ENCODE measurements at places on chromosomes 12 and 14.

DNA sequence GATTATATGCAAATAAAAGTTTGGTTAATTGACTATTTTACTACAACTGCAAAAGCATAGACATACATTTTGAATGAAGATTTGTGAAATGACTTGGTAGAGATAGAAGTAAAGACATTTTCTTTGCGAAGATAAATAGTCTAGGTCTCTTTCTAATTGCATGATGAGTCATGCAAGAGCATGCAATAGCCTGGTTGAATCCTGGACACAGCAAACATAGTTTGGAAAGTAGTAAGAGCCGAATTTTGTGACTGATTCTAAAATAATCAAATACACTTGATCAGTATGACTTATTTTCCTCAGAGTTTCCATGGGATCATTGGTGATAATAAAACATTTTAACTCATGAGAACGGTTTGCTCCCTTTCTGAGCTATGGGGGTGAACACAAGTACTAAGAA is 27.7 kb upstream of the CAND1 start:
- no peak for DNase-seq

GRCh38 chr14:102671410-102671809 is 79.0 kb downstream of the RCOR1 start:
- DNase-seq: no peak

DNA sequence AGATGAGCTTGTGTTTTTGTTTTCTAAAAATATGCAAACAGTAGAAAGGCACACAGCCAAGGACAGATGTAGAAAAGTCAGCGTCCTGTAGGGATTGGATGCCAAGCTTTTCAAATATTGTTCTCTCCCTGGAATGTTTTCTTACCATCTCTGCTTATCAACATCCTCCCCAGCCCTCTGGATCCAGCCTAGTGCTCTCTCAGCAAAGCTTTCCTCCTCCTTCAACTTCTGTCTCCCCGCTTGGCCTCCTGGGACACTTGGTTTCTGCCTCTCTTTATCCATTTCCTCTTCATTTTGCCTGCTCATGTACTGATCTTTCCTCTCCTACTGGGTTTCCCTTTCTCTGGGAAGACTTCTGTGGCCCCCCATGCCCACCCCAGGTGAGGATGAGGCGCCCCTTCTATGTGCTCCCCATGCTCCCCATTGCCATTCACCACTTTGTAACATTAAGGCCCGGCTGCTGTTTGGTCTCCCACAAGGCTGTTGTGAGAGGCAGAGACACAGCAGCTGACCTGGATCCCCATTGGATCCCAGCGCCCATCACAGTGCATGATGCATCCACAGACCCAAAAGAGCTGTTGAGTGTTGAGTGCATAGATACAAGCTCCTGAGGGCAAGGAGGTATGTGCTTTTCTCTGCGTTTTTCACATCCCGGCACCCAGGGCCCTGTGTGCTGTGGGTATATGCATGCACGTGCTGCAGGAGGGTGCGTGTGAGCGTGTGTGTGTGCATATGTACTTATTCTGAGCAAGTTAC is 38.2 kb downstream of the EVL start:
- no peak for DNase-seq

DNA sequence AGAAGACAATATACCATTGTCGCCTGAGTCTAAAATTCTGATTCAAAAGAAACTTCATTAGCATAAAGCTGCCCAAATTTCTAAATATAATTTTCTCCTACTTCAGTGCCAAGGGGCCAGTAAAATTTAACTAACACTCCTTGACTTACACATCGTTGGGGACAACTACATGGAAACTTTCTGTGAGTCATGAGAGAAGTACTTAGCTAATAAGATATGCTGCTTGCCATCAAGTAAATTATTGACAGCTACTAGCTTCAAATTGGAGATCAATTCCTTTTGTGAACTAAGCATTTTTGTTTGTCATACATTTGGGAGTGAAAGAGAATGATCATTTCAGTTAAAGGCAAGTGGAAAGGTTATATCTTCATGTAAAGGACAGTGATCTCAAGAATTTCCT is 373.3 kb downstream of the MDGA2 start:
- no peak for DNase-seq

- no peak for DNase-seq
Observed at GRCh38 chr14:90545966-90546751, 149.3 kb downstream of the CALM1 start.

DNA sequence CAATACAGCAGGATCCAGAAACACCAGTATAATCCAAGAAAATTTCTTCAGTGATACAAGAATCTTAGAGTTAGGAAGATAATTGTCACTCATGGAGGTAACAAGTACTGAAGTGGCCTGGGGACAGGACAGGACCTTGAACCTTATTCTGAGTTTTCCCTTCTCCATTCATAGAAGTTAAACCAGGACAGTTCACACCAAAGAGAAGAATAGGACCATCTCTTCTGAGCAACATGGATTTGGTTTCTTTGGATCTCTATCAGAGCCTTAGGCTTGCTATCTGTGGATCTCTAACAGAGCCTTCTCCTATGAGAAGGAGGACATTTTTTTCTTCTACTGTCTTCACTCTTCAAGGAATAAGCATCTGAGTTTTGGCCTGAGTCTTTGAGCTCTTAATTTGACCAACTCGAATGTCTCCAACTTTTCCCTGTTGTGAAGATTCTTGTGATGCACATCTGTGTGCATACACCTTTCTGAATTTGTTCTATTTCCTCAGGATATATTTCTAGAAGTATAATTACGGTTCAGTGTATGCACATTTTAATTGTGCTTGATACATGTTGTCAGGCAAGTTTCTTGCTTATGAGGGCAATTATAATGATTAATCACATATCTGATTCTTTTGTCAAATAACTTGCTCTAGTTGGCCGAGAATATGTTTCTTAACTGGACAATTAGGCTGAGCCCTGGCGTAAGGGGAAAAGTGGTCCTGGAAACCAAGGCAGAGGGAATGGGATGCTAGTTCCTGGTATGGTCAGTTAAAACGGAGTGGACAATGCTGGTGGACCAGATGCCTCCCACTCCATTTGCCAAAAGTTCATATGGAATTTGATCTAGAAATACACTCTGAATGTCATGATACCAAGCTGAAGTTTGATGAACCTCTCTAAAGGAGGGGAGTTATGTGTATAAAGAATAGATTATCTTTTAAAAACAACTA is 6.6 kb downstream of the KRT6A start:
- DNase-seq: no peak

GRCh38 chr12:75890141-75890540 is 141.4 kb downstream of the PHLDA1 start:
- DNase-seq: no peak

- no peak for DNase-seq
Observed at GRCh38 chr14:104586832-104587620, 7.5 kb downstream of the C14orf180 start.

DNA sequence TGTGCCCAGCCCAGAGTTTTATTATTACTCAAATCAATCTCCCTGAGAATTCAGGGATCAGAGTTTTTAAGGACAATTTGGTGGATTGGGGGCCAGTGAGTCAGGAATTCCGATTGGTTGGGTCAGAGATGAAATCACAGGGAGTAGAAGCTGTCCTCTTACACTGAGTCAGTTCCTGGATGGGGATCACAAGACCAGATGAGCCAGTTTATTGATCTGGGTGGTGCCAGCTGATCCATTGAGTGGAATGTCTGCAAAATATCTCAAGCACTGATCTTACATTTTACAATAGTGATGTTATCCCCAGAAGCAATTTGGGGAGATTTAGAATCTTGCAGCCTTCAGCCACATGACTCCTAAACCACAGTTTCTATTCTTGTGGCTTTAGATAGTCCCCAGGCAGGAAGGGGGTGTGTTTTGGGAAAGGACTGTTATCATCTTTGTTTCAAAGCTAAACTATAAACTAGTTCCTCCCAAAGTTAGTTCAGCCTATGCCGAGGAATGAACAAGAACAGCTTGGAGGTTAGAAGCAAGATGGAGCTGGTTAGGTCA is 89.1 kb upstream of the CNOT2 start:
- no peak for DNase-seq

- DNase-seq: no peak
Observed at GRCh38 chr12:89775063-89775985, 66.7 kb upstream of the ATP2B1 start.

DNA sequence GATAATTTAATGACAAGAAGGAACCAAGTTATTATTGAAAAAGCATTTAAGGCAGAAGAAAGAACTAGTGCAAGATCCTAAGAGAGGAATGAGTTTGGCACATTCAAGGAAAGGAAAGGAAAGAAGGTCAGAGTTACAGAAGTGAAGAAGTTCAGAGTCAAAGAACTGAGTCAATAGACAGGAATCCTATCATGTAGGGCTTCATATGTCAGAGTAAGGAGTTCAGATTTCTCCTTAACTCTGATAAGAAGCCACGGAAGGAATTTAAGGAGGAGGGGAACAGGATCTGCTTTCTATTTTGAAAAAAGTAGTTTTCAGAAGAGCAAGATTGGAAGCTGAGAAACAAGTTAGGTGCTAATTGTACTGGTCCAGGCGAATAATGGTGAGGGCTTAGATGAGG is 223.1 kb upstream of the FOXN3 start:
- no peak for DNase-seq

DNA sequence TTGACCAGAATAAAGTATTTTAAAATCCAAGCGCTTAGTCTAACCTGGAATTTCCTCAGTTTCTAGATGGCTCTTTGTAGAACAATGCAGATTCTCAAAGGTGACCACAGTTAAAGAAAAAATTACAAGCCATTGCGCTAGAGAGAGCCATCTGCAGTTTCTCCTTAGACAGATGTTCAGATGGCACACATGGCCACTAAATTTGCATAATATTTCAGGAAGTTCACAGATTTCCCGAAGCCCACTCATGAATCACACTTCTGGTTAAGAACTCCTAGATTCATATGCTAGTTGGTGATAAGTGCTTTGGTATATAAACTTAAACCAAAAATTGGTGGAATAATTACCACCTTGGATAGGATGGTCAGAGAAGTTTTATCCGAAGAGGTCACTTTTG is 749 bp downstream of the AKAP3 start:
- DNase-seq: no peak

GRCh38 chr14:68133856-68134255 is 314.3 kb downstream of the RAD51B start:
- DNase-seq: no peak

DNA sequence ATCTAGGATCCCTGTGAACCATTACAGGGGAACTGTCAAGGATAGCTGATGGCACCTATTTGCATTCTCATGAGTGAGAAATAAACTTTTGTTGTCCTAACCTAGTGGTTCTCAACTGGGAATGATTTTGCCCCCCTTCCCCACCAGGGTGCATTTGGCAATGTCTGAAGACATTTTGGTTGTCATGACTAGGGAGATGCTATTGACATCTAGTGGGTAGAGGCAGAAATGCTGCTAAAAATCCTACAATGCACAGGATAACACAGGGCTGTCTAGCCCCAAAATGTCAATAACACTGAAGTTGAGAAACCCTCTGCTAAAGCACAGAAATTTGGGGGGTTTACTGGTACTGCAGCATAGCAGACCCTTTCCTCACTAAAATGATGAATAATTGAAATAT is 140.9 kb upstream of the SRRM4 start:
- DNase-seq: no peak

DNA sequence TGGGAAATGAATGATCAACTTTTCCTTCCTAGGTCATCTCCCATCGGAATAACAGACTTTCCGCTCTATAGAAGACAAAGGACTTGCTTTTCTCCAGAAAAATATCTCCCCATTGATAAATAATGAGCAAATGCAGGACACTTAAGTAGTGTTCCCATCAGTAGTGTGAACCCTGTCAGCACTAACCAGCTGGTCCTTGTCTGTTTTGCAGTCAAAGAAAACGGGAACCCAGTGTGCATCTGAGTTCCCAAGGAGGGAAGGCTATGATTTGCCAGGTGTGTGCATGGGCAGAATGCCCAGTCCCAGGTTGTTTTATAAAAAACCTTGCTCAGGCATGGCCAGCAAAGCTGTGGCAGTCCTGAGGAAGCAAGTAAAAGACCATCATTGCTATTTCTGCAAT is 256.5 kb upstream of the HMGA2 start:
- DNase-seq: no peak

- no peak for DNase-seq
Observed at GRCh38 chr12:97764700-97765099, 302.1 kb downstream of the RMST start.

DNA sequence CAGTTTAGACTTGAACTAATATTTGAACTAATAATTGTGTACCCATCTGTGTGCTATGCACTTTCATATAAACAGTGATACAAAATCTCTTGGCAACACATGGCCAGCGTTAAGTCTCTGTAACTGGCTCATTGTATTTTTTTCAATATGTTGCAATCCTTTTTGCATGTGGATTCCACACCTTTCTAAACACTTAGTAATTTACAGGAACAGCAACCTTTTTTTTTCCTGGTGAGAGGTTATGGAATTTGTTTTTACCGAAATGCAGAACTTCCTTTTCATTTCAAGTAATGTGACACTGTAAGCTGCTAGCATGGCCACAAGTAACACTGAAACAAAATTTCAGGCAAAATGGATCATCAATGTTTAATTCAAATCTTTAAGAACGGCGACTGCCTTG is 45.4 kb upstream of the EPS8 start:
- DNase-seq: no peak

DNA sequence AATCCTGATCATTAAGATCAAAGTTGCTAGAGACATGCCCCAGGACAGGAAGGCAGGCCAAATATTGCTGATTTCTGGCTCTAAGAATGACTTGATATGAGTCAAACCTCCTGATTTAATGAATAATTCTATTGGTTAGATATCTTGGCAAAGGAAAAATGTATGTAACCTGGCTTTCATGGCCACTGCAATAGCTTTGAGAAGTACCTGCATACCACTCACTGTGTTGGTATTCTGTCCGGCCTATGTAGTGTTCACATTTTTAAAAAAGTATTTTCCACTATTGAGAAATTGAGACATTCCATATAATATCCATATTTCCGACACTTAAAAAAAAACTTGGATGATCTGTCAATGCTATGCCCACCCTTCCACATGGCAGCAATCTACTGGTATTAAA is 283.1 kb upstream of the SOX5 start:
- no peak for DNase-seq

GRCh38 chr12:28036940-28037339 is 64.4 kb upstream of the PTHLH start:
- no peak for DNase-seq

DNA sequence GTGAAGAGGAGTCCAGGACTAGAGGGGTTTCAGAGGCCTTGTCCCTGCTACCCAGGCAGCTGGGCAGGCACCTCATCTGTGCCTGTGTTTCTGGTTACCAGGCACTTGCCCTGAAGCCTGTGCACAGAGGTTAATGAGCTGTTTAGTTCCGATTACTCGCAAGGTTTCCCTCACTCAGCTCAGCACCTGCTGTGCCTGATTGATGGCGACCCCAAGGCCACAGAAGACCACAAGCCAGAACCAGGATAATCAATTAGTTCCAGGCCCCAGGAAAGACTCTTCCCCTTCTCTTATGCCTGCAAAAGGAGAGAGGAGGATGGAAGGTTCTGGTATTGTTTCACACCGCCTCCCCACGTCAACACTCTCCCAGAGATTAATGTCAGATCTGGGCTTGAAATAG is 88.8 kb upstream of the NOS1 start:
- DNase-seq: no peak

- DNase-seq: no peak
Observed at GRCh38 chr14:94386085-94387031, 2.0 kb downstream of the SERPINA1 start.

GRCh38 chr12:106758349-106759110 is 16.0 kb upstream of the RIC8B start:
- no peak for DNase-seq

GRCh38 chr12:130680451-130680990 is 35.6 kb downstream of the RIMBP2 start:
- no peak for DNase-seq

- DNase-seq: no peak
Observed at GRCh38 chr12:59744564-59744963, 148.7 kb downstream of the SLC16A7 start.

- DNase-seq: no peak
Observed at GRCh38 chr12:108734200-108734906, 3.0 kb upstream of the CORO1C start.

All from NCI-H187 (cell line).